ENCODE measurements at places on chromosomes 2 and 18.

- DNase-seq, result no peak
Measured at GRCh38 chr2:48459466-48459865, 70.5 kb upstream of the STON1 start.

DNA sequence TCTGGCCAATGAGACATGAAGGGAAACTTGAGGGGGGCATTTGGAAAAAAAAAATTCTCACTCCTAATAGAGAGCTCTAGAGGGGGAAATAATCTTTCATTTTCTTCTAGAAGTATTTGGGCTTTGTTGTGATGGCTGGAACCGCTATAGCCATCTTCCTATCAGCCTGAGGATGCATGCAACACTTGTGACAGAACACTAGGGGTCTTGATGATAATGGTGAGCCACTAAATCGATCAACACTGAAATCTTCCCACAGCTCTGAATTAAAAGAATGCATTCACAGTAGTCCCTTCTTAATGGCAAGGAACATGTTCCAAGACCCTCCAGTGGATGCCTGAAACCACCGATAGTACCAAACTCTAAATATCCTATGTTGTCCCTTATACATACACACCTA lies 325.3 kb downstream of the LNPK start:
- DNase-seq, result no peak

GRCh38 chr2:154408786-154409185 lies 289.7 kb upstream of the KCNJ3 start:
- no peak for DNase-seq

GRCh38 chr2:220528180-220528675 lies 900.8 kb downstream of the SLC4A3 start:
- DNase-seq, result no peak

DNA sequence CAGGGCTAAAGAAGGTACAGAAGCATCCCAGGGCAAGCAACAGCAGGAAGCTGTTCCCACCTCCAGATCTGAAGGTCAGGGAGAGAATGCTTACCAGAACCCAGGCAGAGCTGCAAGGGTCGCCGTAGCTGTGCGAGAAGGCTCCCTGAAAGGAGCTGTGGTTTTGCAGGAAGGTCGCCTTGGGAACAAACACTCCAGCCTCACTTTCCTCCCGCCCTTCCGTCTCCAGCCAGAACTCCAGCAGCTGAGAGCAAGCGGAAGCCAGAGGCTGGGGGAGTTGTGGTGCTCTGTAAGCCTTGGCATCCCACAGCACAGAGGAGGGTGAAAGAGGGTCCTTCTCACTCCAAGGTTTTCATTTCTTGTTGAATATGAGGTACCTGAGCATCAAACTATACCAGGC lies 18.3 kb upstream of the ICOS start:
- no peak for DNase-seq

DNA sequence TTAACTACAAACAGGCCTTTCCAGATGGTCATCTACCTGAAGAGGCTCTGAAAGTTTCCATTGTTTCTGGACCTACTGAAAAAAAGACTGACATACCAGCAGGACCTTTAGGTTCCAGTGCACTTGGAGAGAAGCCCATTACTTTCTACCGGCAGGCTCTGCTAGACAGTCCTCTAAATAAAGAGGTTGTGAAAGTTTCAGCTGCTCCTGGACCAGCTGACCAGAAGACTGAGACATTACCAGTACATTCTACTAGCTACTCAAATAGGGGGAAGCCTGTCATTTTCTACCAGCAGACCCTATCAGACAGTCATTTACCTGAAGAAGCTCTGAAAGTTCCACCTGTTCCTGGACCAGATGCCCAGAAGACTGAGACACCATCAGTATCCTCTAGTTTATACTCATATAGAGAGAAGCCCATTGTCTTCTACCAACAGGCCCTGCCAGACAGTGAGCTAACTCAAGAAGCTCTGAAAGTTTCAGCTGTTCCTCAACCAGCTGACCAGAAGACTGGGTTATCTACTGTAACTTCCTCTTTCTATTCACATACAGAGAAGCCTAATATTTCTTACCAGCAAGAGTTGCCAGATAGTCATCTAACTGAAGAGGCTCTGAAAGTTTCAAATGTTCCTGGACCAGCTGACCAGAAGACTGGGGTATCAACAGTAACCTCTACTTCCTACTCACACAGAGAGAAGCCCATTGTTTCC lies 65.8 kb downstream of the ALMS1 start:
- no peak for DNase-seq

- no peak for DNase-seq
Measured at GRCh38 chr2:212005085-212005671, 533.4 kb downstream of the ERBB4 start.

DNA sequence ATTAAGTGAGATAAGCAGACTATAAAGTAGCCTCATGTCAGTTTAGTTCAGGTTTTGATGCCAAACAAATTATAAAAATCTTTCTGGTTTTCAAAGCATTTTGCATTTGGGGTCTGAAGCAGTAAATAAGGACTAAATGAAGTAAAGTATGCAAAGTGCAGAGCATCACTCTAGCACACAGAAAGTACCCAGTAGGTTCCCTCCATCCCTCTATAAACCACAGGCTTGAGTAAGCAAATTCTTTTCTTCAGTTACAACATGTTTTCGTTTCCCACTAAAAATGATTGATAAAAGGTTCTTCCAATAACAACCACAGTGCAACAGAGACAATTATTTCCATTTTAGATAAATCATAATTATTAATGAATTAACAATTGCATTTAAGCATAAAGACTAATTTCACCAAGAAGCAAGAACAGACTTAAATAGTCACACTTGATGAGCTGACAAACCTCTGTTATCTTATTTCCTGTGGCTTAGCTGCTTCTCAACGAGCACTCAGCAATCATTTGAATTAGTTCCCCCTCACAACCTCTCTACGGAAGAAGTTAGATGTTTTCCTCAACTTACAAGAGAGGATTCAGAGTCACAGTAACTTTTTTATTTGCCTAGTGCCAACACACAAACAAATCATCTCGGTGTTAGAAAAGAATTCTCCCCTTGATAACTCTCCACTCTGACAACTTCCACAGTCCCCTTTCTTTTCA lies 249.8 kb downstream of the NBAS start:
- DNase-seq, result no peak

DNA sequence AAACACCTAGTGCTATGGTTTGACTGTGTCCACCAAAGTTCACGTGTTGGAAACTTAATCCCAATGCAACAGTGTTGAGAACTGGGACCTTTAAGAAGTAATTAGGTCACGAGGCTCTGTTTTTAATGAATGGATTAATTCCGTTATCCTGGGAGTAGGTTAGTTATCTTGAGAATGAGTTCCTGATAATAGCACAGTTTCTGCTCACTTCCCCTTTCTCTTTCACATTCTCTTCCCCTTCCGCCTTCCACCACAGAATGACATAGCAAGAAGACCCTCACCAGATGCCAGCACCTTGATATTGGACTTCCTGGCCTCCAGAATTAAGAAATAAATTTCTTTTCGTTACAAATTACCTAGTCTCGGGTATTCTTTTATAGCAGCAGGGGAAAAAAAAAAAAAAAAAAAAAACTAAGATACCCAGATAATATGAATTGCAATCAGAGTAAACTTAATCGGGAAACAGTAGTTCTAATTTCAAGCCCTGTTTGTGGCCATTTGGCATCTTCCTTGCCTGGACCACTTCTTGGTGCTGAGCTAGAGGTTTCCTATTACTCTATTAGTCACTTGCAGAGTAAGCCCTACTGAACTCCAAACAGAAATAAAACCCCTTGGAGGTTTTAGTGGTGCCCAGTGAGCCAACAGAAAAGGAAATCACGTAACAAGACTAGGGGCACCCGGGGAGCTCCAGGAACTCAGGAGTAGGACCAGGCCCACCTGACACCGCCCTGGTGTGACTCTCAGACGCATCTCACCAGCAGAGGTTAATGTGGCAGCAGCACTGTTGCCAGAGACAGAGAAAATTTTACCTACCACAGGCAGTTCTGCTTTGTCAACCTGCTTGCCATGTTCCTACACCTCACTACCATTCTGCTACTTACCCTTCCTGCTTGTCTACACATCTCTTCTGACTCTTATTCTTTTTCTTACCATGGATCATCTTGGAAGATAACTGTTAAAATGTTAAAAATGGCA lies 147.6 kb upstream of the CAB39 start:
- DNase-seq, result no peak

DNA sequence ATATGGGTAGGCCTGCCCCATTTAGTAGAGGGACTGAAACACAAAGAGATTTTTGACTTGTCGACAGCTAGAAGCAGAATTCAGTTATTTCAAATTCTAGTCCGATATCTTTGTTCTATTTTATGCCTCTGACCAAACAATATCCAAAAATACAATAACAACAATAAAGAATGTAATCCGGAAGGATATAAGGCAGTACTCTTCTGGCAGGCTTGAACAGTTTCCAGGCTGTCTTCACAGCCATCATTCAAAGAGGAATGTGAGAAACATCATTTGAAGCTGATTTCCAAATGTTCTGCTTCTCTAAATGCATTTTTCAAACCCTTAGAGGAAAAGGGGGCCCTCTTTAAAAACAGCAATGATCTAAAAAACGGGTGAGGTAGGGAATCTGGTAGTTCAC lies 36.7 kb upstream of the SPTBN1 start:
- no peak for DNase-seq

DNA sequence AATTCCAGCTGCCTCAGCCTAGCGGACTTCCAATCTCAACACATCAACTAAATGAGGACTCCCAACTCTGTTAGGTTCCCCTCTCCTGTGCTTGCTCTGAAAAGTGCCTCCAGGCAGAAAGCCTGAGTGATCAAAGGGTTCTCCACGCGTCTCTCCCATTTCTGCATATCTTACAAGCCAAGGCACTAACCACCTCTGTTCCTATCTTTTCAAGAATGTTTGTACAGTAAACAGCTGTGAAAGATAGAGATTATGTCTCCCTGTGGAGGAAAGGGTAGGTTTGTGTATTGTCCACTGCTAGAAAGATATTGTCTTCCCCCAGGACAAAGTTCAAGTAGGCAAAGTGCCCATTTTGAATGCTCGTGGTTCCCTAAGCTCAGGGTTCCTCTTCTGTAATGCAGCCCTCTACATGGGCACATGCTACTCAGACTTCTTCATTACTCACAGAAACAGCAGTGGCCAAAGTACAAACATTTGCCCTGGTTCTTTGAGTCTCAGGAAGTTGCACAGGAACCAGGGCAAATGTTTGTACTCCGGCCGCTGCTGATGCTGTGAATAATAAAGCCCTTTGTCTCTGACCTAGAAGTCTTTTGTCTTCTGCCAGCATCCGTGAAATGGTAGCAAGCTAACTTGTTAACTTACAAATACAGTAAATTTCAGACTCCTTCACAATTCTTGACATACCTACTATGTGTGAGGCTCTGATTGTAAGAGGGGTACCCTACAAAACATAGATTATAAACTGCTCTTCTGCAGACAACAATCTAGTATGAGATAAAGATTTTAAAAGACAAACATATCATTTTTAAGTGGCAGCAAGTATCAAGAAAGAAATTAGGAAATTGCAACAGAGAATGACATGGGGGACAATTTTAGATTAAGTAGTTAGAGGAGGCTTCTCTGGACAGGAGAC lies 44.5 kb downstream of the PKDCC start:
- DNase-seq, result no peak

- no peak for DNase-seq
Measured at GRCh38 chr2:60316381-60317033, 236.9 kb downstream of the BCL11A start.

DNA sequence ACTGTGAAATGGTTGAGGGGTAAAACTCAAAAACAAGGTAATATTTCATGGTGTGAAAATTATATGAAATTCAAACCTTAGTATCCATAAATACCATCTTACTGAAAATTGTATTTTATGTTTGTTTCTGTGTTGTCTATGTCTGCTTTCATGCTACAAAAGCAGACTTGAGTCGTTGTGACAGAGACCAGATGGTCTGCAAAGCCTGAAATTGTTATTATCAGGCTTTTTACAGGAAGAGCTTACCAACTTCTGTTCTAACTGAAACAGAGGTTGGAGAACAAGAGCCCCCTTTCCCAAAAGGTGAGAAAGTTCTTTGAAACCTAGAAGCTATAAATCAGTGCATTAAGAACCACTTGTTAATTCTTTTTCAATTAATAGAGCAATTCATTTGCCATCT lies 110.0 kb downstream of the COL4A4 start:
- DNase-seq, result no peak

DNA sequence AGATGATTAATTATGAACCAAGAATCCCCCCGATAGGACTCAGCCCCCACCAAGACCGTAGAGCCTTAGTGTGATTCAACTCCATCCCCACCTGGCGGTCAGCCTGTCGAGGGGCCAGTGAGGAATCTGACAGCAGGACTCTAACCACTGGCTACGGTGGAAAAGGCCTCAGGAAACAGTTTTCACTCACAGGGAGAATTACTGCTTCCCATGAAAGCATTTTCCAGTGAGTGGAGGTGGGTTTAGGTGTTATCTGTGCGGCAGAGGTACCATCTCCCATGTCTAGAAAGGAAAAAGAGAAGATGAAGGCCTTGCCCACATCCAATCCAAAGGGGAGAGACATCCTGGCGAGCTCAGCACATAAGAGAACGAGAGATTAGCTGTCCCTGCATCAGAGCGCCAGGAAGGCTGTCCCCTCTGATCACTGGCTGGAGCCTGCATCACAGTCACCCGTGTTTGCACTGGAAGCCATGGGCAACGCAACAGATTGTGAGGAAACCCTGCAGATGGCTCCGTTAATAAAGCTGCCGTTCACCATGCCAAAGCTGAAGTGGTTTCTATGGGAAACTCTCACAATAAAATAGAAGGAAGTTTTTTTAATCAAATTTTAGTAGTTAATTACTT lies 22.3 kb downstream of the COX7A2L start:
- no peak for DNase-seq

- no peak for DNase-seq
Measured at GRCh38 chr2:201366146-201366545, 9.0 kb upstream of the FLACC1 start.

GRCh38 chr2:216081487-216082116 lies at the start of the genes PECR and TMEM169:
PECR (minus strand) TSS chr2:216081809; CDS start chr2:216081741, 68 bp downstream.
TMEM169 (plus strand) TSS chr2:216081919; CDS start chr2:216095964, 14,045 bp downstream.
- peak; percentile 56 for DNase-seq

- DNase-seq, result no peak
Measured at GRCh38 chr2:240584486-240585031, 2.0 kb upstream of the CAPN10 start.

DNA sequence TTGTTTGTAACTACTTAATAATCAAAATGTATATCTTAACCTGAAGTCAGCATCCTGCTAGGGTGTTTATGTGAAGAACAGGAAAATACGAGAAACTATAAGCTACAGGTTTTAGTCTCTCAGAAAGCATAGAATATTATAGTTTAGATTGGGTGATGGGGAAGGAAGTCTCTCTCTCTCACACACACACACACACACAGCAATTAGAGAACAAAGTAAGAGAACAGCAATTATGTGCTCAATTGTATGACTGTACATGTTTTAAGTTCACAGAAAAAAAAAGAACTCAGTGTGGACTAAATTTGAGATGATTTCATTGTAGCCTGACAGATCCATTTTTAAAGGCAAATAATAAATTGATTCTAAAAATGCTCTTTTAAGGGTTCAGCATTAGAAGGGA lies 94.3 kb upstream of the ZNF516 start:
- no peak for DNase-seq

DNA sequence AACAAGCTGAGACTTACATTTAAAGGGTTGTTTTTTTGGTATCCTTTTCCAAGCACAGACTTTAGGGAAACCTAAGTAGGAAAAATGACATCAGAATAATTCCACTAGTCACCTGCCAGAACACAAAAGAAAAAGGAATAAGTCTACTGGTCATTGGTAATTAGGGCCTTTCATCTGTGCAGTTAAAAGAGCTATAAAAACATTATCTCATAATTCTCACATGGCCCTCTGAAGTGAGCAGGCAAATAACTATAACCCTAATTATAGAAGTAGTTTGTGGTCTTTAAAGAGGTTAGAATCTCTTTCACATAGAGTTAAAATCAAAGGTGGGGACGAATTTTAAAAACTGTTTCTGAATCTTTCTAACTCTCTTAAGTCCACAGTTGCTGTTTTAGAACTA lies 111.1 kb upstream of the B3GNT2 start:
- DNase-seq, result no peak

- DNase-seq, result no peak
Measured at GRCh38 chr2:18276583-18277075, 283.8 kb downstream of the RDH14 start.

Measured in stimulated activated CD4-positive, alpha-beta T cell treated with anti-CD3 and anti-CD28 coated beads, Interleukin-1b, Interleukin-23, amount 100 ng/mL, for 1 hour (primary cell).